Activated naive CD4-positive, alpha-beta T cell treated with Interleukin-2 at 50 U/mL for 16 hours (primary cell): ENCODE measurements at places on chromosomes 16 and 17.
A peak's percentile ranks its signal among the peaks of the same experiment; 100 is the strongest.

GRCh38 chr17:20216154-20216815, 207.1 kb downstream of the SPECC1 start:
- DNase-seq = no peak

GRCh38 chr17:75515496-75516254, at the start of gene CASKIN2:
Gene CASKIN2 (minus strand): TSS chr17:75515537. CDS start chr17:75513804, 1,733 bp downstream.
- DNase-seq = peak; percentile 83

DNA sequence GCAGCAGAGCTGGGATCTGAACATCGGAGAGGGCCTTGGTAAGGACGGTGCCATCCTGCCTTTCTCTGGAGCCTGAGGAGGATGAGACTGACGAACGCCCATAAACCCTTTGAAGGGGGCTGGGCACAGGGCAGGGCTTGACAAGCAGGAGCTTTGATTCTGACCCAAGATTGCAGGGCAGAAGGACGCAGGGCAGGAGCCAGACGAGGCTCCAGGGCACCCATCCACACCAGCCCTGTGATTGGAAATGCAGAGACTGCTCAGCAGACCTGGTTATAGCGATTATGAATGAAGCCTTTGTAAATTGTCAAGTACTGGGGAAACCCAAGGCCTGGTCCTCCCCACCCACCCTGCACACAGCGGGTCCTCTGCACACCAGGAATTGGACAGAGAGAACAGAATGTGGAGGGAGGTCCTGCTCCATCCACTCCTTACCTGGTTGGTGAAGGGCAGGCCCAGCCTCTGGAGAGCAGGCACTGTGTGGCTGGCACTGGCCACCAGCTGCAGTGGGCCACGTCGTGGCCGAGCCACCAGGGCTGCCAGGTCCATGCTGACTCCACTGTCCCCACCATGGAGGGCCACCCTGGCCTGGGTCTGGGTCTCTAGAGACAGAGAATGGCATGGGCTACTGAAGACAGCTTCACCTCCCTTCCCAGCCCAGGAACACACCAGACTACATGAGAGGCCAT, 68.8 kb downstream of the RMI2 start:
- no peak for DNase-seq

- peak; percentile 60 for DNase-seq
Observed at GRCh38 chr16:67278773-67279295, 498 bp upstream of the PLEKHG4 start.

GRCh38 chr16:79842197-79842596, 241.7 kb upstream of the MAF start:
- no peak for DNase-seq

DNA sequence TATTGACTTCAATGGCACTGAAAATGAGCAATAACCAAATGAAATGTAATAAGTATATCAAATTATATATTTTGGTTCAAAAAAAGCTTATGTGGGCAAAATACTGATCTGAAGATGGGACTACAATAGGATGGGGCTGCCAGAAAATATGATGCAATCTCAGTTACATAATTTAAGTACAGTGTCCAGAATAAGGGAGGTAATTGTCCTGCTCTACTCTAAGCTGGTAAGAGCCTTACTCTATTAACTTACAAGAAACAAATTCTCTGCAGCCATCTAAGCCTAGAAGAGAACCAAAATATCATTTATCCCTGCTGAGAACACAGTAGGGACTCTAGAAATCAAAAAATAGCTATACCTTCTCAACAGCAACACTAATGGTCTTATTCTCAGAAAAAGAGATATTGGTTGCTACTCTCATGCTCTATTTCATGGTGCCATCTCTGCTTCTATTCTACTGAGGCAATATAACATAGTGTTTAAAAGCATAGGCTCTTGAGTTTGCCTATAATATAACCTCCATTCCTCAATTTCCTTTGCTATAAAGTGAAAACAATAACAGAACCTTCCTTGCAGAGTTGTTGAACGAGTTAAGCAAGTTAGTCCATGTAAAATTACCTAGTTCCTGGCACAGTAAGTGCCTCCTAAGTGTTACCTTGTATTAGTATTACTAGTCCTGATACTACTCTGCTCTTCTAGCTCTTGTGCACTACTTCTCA, 19.9 kb downstream of the NQO1 start:
- DNase-seq = no peak

DNA sequence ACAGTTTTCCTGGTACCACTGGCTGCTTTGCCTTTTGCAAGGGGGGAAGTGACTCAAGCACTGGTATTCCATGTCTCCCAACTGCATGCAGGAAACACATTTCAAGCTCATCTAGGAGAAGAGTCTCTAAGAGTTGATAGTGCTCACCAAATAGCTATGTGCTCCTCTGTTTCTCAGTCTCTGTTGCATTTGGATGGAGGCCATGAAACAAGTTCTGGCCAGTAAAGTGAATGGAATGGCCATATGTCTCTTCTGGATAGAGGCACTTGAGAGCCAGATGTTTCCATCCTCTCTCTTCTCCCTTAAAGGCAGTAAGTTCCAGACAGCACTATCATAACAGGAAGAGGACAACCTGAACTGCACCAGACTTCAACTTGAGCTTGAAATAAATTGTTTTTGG, 60.6 kb downstream of the C16orf82 start:
- DNase-seq = no peak

GRCh38 chr17:5429191-5429887, 9.4 kb downstream of the RPAIN start:
- no peak for DNase-seq

DNA sequence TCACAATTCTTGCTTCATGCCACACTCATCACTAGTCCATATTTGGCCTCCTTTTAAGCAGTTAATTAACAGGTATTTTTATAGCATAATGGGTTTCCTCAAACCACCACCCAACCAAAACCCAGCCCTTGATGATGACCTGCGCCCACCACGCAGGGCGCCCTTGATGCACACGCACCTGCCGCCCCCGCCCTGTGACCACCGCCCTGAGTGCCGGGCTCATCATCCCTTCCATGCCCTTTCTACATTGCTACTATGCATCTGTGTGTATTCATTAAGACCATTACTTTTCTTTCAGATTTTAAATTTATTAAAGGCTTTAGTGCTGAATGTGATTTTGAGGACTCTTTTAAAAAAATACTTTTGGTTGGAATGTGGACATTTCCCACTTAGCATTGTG, 204.8 kb upstream of the CHMP6 start:
- no peak for DNase-seq

GRCh38 chr17:47692895-47693730, 848 bp upstream of the TBKBP1 start:
- no peak for DNase-seq

GRCh38 chr17:27669850-27670249, 38.9 kb downstream of the LGALS9 start:
- DNase-seq = no peak

DNA sequence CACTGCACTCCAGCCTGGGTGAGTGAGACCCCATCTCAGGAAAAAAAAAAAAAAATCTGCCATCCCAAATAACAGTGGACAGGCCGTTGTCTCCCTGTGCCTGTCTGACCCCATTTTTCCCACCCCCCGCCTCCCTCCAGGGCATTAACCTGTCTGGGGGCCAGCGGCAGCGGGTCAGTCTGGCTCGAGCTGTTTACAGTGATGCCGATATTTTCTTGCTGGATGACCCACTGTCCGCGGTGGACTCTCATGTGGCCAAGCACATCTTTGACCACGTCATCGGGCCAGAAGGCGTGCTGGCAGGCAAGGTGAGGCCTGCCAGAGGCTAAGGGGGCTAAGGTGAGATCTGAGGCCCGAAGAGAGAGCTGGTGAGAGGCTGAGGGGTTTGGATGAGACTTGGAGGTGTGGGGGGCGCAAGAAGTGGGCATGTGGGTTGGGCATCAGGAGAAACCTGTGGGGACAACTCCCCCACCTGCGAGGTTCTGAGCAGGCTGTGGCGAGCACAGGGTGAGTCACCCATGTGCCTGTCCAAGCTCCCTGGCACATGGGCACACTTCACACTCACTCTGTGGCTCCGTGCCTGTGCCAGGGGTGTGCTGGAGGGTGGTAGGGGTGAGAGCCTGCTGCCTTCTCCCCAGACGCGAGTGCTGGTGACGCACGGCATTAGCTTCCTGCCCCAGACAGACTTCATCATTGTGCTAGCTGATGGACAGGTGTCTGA, 34.7 kb downstream of the ANKRD40 start:
- DNase-seq = no peak

DNA sequence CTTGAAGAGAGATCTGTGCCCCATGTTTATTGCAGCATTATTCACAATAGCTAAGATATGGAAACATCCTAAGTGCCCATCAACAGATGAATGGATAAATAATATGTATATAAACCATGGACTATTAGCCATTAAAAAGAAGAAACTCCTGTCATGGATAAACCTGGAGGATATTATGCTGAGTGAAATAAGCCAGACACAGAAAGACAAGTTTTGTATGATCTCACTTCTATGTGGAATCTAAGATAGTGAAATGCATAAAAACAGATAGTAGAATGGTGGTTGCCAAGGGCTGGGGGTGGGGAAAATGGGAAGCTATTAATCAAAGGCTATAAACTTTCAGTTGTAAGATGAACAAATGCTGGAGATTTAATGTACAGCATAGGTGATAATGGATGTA, 19.9 kb upstream of the HEATR6 start:
- no peak for DNase-seq

DNA sequence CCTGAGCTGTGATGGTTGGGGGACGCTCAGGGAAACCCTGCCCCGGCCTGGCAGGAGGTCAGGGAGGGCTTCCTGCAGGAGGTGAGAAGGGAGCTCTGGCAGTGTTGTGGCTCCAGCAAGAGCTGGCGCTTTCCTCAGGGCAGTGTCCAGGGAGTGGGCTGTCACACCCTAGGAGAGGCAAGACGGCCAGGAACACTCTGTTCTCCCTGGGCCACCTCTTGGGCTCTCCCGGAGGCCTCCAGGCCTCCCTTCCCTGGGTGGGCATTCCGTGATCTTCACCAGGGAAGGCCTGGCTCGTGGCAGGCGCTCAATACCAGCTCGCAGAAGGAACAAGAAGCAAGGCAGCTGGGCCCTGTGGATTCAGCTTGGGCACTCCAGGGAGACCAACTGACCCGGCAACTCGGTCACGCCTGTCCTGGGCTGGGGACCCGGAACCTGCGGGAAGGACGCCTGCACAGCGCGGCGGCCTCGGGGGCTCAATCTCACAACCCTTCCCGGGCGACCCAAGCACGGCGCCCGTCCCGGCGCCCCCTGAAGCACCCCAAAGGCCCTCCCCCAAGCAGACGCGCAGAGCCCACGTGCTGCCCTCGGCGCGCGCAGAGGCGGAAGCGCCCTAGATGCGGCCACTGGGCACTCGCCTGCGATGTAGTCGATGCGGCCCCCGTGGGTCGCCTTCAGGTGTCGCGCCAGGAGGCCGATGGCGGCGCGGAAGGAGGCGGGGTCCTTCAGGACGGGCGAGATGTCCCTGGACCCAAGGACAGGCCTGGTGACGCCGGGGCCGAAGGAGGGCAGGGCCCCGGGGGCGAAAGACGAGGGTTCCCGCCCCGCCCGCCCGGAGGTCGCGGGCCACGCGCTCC, 588 bp downstream of the APRT start:
- DNase-seq = peak; percentile 72

DNA sequence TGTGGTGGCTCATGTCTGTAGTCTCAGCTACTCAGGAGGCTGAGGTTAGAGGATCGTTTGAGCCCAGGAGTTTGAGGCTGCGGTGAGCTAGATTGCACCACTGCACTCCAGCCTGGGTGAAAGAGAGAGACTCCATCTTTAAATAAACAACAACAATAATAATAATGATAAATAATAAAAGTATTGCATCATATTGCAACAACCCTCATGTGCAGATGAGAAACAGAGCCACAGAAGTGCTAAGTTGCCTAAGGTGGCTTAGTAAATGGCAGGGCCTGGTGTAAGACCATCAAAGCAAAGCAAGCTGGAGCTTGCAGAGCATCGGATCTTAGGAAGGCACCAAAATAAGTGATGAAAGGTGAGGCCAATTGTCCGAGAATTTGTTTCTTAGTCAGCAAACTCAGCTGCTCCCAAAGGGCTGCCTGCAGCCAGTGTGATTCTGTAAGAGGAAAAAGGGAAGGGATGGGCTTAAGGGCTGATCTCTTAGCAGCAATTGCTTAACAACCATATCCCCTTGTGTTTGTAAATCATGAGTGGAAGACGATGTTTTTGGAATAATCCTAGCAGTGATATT, 45.3 kb upstream of the HS3ST3A1 start:
- DNase-seq = no peak

- no peak for DNase-seq
Observed at GRCh38 chr17:29059281-29059680, 16.3 kb downstream of the PIPOX start.

- no peak for DNase-seq
Observed at GRCh38 chr16:66358231-66358630, 8.3 kb upstream of the CDH5 start.

DNA sequence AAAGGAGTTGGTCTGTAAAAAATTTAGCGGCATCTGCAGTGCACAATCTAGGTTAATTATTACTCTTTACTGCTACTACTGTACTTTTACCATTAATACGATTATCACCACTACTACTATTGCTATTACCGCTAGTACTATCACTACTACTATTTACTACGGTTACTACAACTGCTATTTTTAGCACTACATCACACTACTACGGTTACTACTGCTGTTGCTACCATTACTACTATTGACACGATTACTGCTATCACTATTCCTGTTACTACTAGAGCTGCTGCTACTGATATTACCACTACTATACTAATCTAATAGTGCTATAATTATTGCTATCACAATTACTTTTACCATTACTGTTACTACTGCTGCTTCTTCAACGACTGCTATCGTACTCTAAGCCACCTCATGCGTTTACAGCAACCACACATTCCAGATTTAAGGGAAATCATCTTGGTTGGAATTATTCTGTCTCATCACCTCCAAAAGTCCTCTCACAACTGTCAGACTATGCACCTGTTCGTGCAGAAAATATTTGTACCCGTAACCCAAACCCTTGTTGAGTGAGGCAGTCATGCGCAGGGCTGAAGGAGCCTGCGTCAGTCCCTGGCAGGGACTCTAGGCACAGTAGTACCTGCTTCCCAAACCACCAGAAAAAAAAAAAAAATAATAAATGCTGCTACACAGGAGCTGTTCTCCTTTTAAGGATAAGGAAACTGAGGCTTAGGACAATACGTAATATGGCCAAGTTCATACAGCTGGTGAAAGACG, 59.5 kb downstream of the MAF start:
- no peak for DNase-seq

GRCh38 chr17:7138800-7139381, 24.3 kb upstream of the ASGR2 start:
- DNase-seq = no peak

- DNase-seq = no peak
Observed at GRCh38 chr16:52209227-52209626, 337.7 kb downstream of the TOX3 start.
